ENCODE measurements at places on chromosomes 1 and 21.

- DNase-seq = no peak
Measured at GRCh38 chr1:206635978-206636345, 626 bp downstream of the DYRK3 start.

DNA sequence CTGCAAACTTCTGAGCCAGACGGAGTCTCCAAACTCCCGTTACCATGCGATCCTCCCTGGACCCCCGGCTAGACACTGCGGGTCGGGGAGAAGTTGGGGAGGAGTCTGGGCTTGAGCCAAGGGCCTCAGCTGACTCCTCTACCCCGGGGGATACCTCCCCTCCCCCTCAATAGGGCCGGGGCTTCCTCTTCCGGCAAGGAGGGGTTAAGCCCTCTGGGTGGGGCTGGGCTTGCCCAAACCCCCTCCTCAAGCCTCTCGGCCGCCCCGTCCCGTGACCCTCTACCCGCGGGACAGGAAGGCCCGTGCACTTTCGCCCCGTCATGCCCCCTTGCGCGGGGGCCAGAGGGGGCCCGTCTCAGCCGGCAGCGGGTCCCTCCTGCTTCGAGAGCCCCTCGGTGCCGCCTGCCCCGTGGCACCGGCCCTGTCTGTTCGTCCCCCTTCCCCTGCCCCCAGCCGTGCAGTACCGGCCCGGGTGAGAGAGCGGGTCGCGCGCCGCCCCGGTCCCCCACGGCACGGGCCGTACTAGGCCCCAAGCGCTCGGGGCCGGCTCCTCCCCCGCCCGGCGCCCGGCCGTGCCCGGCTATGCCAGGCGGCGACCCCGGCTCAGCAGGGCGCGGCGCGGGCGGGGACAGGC, 652 bp downstream of the ARL8A start:
- peak; percentile 73 for DNase-seq

GRCh38 chr1:15788624-15789301, 18.7 kb downstream of the UQCRHL start:
- no peak for DNase-seq

GRCh38 chr1:216903382-216903740, 180.1 kb upstream of the ESRRG start:
- no peak for DNase-seq

GRCh38 chr1:212970085-212970484, 19.7 kb downstream of the VASH2 start:
- no peak for DNase-seq

- no peak for DNase-seq
Measured at GRCh38 chr1:213415691-213416380, 364.8 kb downstream of the RPS6KC1 start.

DNA sequence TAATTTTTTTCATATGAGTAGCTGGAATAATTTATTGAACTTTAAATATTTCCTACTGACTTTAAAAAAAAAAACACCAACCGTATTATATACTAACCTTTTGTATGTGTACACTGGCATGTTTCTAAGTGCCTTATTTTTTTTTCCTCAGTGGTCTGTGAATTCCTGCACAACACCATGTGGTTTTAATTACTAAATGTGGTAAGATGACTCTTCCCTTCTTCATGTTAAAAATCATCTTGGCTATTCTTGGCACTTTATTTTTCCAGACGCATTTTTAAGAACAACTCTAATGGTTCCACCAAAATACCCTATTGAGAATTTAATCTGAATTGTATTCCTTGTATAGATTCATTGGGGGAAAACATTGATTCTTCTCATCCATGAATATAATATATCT, 28.4 kb downstream of the PPP2R5A start:
- DNase-seq = no peak

DNA sequence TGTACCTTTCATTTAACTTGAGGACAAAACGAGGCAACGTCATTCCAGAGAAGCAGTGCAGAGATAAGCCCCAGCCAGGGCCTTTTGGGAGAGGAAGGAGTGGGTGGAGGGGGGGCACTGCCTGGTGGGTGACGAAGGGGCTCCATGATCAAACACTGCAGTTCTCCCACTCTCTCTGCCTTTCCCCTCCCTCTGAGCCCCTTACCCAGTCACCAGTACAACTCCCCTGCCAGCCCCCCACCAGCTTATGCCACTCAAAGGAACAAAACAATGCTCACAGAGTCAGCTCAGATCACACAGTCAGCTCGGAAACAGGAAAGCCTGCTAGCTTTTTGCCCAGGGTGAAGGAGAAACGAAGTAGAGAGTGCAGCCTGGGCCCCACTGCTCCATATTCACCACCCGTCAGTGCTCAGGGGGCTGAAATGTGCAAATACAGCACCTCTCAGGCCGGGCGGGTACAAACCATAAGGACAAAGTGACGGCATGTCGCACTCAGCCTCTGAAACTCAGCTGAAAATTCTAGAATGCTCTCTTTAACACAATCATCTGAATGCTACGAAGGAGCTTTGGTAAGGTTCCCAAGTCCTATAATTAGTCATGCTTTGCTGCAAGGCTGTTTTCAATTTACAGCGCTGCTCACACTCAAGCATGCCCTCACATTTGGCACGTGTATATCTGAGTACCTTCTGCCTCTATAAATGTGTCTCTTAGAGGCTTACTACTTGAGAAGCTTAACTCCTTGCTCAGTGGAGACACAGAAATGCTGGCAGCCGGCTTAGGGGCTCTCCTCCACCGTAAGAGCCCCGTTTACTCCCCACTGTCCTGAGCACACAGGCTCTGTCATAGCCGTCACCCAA, 65.8 kb upstream of the RAB4A start:
- DNase-seq = no peak

- DNase-seq = no peak
Measured at GRCh38 chr21:46284077-46284644, 1.2 kb downstream of the MCM3AP start.

GRCh38 chr1:168637350-168637991, 61.1 kb downstream of the XCL1 start:
- peak; percentile 86 for DNase-seq

DNA sequence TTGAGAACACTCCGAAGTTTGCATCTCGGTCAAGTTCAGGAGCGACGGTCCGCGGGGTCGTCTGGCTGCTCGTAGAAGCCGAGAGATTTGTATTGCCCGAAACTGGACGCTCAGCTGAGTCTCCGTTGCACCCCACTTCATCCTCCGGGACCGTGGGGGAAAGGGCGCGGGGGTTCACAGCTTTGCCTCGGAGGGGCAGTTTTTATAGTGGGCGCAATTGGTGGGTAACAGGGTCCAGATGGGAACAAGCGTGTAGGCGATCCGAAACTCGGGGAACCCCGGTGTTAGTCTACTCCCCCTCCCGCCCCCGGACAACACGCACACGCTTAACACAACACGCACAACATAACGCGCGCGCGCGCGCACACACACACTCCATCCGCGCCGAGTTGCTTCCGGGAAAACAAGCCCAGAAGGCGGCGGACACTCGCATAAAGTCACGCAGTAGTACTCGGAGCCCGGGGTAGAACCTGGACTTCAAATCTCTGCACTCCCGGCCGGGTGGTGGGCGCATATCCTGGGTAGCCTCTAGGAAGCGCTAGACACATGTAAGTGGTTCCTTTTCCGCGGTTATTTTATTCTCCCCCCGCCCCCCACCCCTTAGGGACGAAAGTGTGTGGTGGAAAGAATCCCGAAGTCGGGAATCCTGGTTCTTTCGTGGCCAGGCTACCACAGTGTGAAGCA, 1.1 kb upstream of the JUN start:
- peak; percentile 76 for DNase-seq

- no peak for DNase-seq
Measured at GRCh38 chr1:68938051-68938666, 441.3 kb upstream of the DEPDC1 start.

GRCh38 chr1:68320349-68320748, 88.0 kb upstream of the WLS start:
- DNase-seq = peak; percentile 21

GRCh38 chr1:210236840-210237409, 4.3 kb downstream of the SERTAD4 start:
- no peak for DNase-seq

DNA sequence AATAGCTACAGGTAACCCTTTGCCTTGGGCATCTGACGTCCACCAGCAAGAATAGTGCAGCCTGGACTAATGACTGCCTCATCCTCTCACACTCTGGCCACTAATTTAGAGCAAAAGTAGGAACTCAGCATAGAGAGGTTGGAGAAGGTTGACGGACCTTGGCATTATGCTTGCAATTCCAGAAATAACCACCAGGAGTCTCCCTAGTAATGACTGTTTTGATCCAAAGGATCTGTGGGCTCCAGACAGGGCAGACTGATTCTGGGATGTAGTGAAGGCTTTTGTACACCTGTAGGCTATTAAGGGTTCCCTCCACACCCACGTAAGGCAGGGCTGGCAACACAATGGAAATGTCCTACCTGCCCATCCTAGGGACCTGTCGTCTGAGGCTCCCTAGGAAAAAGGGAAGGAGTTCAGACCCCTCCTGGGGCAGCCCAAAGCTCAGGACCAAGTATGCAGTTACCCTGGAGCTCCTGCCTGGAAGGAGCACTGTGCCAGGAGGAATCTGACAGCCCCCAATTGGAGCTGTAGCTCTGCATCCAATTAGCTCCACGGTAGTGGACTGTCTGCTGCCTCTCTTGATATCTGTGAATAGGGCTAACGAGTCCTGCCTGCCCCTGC, 91.0 kb upstream of the TMEM51 start:
- DNase-seq = peak; percentile 76

DNA sequence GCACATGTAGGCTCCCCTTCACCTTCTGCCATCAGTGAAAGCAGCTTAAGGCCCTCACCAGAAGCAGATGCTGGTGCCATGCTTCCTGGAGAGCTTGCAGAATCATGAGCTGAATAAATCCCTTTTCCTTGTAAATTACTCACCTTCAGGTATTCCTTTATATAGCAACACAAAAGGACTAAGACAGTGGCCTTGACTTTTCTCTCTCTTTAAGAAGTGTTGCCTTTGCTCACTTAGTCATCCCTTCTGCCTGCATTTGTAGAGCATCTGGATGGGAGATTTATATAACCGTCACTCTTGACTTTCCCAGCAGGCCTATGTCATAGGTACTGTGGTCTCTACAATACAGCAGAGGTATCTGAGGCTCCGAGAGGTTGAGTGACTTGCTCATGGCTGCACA, 3.7 kb downstream of the PCSK9 start:
- DNase-seq = no peak

DNA sequence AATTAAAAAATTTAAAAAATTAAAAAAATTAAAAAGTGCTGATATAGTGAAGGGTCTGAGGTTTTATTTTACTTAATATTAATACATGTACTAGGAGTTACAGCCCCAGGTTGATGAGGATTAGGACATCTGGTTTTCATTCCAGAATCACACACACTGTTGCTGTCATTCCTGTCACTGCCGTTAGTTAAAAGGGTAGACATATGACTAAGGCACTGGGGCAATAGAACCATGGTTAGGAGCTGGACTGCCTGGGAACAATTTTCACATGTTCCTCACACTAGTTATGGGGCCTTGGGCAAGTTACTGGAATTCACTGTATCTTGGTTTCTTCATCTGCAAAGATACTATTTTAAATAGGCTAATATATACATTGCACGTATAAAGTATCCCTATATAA, 191.8 kb upstream of the DPYD start:
- DNase-seq = no peak

- no peak for DNase-seq
Measured at GRCh38 chr1:187306710-187307415, 478.1 kb downstream of the PLA2G4A start.

GRCh38 chr21:36909901-36910561, 56.4 kb downstream of the HLCS start:
- DNase-seq = no peak

- DNase-seq = no peak
Measured at GRCh38 chr21:34724857-34725195, 56.0 kb downstream of the CLIC6 start.

GRCh38 chr1:115193046-115193828, 103.9 kb upstream of the TSPAN2 start:
- DNase-seq = no peak

- DNase-seq = no peak
Measured at GRCh38 chr1:103336408-103336807, 189.1 kb upstream of the RNPC3 start.

GRCh38 chr1:246727594-246727993, 3.4 kb downstream of the SCCPDH start:
- no peak for DNase-seq

DNA sequence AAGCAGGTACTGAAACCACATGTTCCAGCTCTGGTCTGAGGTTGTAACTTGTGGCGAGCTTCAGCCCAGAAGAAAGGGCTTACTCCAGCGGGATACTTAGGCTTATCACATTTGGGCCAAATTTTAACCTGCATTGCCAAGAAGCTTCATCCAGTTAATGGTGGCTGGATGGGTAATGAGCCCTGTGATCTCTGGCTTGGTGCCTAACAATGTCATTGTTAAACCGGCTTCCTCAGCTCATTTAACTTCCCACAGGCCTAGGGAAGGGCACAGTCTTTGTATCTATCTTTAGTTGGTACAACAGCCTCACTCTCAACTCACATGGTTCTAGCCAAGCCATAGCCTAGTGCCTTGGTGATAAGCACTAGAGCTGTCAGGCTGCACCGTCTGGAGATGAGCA, 43.6 kb upstream of the CCDC190 start:
- DNase-seq = no peak

DNA sequence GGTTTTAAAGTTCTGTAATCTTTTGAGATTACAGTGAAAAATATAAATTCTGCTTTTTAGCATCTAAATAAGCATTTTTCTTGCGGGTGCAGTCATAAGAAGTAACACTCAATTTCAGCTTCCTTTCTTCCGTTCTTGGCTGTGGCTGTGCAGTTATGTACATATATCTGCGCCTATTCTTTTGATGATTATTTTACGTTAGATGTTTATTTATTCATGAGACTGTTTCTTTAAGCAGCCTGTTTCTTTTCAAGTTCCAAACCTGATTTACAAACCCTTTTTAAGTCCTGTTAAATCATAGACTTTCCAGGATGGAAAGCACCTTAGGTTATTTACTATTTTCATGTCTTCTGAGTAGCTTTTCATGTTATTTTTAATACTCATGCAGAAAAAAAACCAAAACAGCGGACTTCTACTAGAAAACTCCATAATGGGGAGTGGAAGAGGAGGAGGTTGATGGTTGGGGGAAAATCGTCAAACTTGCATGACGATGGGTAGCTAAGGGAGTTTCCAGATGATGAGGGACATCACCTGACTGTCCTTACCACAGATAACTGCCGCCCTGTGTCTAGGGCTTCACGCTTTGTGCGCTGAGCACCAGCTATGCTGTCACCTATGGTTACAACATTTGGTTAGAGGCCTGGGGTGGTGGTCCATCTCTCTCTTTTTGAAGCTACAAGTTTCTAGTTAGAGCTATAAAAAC, 2.6 kb downstream of the PRDM2 start:
- DNase-seq = no peak

GRCh38 chr1:226187019-226187322, 430 bp upstream of the ACBD3 start:
- DNase-seq = no peak
